CD4-positive, alpha-beta T cell treated with Interleukin-2 at 100 ng/mL for 4 hours (primary cell): ENCODE measurements at places on chromosomes 2 and 18.

DNA sequence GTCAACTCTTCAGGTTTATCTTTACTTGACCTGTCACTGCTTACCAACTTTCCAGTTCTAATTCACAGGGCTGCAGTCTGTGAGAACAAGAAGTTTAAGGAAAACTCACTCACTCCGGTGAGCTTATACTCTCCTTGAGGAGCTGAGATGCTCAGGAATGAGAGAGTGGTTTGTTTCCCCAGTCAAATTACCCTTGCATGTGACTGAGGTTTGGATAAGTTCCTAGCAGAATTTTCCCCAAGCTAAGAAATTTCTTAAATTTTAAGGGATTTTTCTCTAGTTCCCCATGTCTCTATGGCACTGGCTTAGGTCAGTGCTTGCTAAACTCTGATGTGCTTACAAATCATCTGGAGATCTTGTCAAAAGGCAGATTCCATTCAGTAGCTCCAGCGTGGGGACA is 12.8 kb upstream of the CCDC85A start:
- no peak for DNase-seq

DNA sequence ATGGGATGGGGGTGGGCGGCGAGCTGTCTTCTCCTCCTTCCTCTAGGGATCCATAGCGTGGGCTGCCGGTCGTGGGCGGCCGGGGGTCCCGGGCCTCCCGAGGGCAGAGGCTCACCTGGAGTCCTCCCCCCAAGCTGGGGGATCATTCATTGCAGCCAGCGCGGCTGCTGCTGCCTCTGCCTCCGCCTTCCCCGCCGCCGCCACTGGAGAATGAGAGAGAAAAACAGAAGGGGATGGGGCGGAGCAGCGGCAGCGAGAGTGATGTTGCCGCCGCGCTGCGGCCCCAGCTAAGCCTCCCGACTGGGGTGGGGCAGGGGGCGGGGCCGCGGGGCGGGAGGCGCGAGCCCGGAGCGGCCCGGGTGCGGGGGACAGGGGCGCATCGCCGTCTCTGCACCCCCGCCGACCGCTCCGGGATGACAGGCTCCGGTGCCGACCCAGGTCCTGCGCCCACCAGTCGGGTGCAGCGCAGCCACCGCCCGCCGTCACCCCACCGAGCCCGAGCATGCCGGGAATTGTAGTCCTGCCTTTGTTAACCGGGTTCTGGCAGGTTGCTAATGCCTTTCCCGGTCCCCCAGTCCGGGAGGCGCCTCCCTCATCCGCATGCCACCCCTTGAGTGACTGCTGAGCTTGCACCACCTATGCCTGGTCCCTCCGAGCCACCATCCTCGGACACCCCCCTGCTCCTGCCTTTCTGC is at the start of gene KIF3C:
KIF3C (minus strand) TSS at position 225 of the 695 bp plus-strand sequence. CDS start 580 bp downstream, outside the sequence.
- DNase-seq, result peak; percentile 79

DNA sequence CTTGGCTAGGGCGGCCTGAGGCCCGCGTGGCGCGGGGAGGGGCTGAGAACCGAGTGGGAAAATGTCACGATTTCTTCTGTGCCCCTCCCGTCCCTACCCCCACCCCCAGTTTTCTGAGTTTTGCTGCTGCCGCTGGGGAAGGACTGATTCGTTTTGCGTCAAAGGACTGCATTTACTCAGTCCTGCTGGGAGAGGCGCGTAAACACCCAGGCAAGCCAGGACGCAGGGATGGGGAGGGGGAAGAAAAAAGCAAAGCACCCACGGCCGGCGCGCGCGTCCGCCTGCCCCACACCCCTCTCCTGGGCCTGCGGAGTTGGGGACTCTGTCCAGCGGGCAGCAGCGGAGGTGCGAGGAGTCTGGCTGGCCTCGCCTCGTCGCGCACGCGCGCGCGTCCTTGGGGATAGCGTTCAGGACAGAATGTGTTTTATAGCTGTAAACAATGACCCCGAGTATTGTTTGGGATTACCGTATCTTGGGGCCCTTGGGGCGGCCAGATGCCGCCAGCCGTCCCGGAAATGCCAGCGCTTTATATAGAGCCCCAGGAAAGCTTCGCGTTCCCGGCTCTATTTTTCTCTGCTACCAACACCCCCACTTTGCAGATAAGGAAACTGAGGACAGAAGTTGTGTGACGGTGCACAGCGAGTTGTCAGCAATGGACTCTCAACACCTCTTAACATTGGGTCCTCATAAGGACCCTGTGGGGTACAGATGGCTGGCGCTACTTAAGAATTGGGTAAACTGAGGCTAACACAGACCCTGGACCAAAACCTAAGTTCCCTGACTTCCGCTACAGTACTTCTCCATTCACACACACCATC is 1.7 kb upstream of the FOSL2 start:
- DNase-seq, result no peak

DNA sequence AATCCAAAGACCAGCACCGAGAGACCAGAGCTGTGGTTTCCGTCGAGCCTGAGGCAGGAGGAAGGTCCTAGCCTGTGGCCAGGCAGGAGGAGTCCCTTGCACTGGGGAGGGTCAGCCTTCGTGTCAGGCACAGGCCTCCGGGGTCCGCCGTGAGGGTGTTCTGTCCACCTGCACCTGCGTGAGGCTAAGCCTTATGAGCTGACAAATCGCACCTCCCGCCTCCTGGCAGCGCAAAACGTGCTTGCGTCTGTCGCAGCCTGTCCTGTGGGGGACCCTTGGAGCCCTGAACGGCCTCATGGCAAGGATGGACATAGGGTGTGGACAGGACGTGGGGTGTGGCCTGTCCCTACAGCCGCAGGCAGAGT is 73.3 kb downstream of the KCNG2 start:
- no peak for DNase-seq

GRCh38 chr18:73933685-73934084 is 213.9 kb downstream of the FBXO15 start:
- no peak for DNase-seq

DNA sequence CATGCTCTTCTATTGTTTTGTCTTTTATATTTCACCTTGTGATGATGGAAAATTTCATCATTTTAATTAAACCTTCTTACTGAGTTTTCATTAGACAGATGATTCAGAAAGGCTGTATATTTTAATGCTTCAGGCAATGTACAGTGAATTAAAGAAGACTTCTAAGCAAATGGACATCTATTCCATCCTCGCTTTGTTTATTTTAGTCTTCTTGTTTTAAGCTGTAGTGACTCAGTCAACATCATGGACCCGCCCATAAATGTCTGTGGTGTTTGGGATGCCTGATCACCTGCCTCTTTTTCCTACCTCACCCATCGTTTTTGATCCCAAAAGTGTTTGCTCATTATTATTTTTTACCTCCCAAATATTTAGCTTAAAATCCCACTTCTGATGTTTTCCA is 43.1 kb downstream of the KYNU start:
- DNase-seq, result no peak
